Activated T-helper 1 cell treated with Interleukin-2 at 50 U/mL for 16 hours (primary cell): ENCODE measurements at places on chromosomes 6 and 20.

- no peak for DNase-seq
These were observed 198.4 kb upstream of the SOX4 start for GRCh38 chr6:21395121-21395520.

DNA sequence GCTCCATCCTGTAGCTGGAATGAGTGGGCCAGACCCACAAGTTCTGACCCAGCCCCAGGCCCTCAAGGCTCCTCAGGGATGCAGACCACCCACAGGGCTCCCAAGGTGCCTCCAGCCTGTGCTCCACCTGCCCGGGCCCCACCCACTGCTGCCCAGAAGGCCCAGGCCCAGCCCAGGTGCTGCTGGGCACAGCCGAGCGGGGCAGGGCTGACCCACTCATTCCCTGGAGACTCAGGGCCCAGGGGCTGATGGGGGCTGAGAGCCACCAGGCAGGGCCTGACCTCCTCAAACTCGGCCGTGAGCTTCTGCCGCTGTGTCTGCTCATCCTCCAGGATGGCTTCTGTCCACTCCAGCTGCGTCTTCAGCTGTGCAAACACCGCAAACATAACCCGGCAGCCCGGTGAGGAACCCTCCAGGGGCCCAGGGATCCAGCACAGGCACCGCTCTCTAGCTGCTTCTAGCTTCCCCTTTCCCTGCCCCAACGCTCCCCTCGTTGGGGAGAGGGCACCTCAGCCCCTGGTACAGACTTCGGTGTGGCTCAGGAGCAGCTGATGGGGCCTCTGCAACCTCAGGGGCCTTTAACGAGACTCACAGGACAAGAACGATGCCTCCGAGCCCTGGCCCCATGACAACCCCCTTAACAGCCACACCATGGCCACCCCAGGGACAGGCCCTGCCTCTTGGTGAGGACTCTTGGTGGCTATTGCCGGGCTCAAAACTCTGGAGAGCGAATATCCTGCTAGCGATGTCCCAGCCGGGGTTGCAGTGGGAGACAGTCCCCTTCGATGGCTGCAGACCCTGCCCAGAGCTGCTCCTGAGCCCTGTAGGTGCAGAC lies 46.0 kb downstream of the DSTN start:
- no peak for DNase-seq

DNA sequence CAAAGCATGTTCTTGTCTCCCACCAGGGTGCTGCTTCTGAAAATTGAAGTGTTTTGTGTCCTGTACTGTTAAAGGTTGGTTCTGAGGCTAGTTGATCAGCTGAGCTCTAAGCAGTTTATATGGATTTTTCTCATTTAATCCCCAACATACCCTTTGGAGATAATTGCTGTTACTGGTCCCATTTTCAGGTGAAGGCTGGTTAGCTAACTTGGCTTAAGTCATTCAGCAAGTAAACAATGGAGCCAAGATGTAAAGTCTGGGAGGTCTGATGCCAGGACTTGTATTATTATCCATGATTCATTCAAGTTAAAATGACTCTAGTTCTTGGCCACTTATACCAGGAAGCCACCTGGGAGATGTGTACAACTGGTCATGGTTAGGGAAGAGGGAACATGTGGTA lies 42.5 kb upstream of the FERMT1 start:
- DNase-seq: no peak

- DNase-seq: no peak
These were observed 115.2 kb upstream of the GLP1R start for GRCh38 chr6:38933426-38933825.

GRCh38 chr6:50380406-50381098 lies 330.8 kb upstream of the DEFB112 start:
- no peak for DNase-seq

- DNase-seq: no peak
These were observed 551.1 kb upstream of the SYNCRIP start for GRCh38 chr6:86193821-86194220.

DNA sequence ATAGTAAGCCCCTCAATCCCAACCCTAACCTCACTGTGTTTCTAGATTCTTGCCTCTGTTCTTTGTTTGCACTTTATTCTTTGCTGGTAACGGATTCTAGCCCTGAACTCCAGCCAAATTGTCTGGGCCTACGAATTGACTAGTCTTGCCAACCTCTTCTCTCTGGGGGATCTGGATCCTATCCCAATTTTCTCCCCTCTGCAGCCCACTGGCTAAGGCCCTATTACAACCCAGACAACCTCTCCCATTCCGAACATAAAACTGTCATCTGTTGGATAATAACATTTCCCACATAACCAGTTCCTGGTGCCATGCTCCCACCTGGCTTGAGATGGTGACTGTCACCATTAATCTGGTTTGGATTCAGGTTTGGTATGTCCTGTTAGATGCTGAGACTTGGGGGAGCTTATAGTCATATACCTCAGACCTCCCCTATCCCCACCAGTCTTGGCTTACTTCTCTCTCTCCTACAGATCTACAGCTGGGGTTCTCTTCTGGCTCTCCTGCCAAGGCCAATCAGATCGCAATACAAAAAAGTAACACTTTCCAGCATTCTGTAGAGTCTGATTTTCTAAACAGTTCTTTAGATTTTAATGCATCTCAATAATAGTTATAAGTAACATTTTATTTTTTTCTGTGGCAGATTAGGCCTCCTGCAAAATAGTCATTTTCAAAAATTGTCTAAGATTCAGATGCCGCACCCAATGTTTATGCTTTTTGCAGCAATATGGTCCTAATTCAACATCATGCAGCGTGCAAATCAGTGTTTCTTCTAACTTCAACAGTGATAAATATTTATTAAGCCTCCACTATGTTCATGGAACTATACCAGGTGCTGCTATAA lies 29.8 kb upstream of the AHI1 start:
- DNase-seq: no peak

DNA sequence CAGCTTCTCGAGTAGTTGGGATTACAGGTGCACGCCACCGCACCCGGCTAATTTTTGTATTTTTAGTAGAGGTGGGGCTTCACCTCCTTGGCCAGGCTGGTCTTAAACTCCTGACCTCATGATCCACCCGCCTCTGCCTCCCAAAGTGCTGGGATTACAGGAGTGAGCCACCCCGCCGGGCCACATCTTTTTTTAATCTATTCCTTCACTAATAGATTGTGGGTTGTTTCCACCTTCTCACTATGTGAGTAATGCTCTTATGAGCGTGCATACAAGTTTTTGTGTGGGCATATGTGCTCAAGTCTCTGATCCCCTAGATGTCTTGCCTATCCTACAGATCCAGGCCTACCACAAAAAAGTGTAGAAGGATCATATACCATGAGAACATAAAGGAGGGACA lies 30.7 kb downstream of the CARMIL1 start:
- DNase-seq: no peak

DNA sequence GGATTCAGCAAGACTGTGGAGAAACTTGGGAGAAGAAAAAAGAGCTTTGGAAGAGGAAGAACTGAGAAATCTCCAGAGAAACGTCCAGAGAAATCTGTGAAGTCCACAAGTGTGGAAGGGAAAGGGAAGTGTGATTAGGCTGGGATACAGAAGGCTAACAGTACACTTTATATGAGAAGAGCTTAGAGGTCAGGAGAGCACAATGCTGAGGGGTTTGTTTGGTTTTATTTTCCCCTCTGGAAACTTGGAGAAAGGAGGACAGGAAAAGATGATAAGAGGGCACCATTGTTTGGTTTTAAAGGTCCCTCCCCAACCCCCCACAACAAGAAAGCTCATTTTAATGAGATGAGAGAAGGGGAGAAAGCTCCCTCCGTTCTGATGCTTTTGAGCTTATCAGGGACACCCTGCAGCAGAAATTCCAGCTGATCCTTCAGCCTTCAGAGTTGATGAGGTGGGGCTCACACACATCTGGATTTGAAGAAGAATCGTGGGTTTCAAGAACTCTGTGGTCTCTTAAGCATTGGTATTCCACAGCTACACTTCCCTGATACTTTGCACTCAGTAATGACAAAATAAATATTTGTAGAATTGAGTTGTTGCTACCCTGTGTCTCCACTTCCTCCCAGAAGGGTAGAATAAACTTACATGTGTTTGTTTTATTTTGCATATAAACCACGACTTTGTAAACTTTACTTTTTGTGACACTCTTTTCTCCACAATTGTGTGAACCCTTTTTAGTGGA lies 1.9 kb downstream of the NT5E start:
- no peak for DNase-seq

DNA sequence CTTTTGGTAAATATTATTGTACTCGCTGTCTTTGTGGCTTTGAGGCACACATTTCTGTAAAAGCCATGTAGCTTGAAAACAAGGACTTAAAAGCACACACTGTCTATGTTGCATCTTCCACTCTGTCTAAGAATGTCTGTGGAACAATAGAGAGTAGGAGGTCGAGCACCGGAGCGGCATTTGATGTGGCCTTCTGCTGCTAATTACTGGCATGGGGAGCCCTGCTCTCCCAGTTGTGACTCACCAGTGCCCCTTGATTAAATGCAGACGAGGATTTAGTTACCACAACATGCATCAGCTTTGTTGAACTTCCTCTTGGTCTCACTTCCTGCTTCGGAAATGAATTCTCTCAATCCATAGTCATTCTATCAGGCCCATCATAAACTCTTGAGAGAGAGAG lies 680.7 kb upstream of the SLC35B3 start:
- DNase-seq: no peak

DNA sequence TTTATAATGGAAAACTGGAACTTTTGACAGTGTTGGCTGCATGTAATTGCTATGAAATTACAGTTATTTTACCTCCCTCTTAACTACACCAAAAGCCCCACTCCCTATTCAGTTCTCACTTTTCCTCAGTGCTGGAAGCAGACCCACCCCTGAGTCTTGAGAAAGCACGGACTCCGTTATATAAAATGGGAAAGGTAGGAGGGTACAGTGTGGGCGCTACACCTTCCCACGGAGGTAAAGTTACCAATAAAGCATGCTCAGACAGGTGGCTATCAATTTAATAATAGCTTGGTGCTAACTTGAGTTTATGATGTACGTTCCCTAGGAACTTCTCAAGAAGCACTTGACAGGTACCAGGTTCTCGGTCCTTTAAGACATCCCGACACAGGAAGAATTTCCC lies 59.0 kb downstream of the CLIC5 start:
- DNase-seq: no peak

DNA sequence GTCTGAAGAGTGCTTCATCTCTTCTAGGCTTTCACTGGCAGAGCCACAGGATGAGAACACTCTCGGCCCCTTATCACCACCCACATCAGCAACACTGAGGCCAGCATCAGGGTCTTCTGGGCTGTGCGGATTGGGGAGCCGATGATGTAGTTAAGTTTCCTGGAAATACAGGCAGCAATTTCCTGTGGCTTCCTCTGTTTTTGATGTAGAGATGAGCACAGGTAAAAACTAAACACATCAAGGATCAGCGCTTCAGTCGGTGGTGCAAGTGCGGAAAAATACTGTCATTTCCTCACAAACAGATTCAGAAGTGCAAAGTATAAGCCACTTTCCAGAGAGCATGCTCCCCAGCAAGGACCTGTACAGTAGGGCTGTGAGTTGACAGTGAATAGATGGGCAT lies 62.6 kb downstream of the BACH2 start:
- DNase-seq: peak; percentile 54

DNA sequence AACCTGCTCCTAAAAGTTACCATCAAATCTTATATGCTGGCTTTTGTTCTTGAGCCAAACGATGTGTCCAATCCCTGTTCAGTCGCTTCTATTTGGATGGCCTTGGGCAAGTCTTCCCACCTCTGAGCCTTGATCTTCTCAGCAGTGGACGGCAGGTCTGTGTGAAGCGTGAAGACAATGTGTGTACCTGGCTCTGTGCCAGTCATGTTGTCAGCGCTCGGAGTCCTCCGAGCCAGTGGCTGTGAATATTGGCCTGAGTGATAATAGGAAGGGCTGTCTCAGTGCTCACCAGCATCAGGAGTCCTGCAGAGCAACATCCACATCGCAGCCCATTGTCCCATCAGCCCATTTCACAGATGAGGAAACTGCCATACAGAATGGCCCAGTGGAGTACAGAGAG lies 219.0 kb downstream of the CDC5L start:
- no peak for DNase-seq

DNA sequence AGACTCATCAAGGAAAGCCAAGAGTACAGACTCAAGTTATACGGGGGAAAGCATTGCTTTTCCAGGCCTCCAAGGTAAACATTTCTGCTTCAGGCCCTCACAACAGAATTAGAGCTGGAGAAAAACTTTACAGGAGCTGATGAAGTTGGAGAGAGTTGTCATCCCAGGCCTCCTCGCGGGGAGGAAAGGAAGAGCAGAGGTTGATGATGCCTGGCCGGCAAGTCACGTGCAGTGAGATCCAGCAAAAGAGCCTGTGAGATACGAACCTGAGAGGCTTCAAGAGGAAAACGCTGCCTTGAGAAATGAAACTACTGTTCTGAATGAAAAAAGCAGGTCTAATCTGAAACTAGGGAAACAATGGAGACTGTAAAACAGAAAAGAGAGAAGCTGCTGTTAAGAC lies 122.9 kb downstream of the FAM120B start:
- no peak for DNase-seq

GRCh38 chr6:148221196-148221979 lies 121.2 kb upstream of the SASH1 start:
- no peak for DNase-seq

DNA sequence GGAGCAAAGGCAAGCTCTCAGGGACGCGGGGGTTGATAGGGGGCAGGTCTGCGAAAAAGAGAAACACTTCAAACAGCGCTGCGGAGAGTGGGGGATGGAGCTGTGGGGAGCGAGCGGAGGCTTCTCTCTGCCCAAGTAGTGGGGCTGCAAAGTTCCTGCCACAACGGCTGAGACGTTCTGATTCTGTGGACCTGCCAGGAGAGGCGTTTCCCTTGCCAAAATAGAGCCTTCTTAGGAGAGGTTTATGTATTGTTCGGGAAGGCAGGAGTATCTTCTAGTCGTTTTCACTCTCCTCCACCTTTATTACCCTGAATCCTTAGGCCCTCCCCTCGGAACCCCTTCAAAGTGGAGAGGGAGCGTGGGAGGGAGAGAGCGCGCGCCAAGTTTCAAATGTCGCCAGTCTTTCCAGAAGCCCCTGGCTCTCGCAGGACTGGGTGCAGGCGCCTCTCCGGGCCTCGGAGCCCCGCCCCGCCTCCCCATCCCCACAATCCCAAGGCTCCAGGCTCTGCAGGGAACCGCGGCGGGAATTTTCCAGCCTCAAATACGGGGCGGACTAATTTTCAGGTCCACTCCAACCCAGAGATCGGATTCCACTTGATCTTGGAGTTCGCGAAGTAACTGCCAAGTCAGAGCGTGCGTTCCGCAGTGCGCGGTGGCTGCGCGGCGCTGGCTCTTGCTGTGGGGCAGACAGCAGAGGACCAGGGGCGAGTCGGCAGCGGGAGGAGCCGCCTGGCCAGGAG lies 10.0 kb upstream of the POU3F2 start:
- DNase-seq: no peak
